ENCODE measurements at places on chromosomes 12 and 14.

GRCh38 chr14:50790589-50790988, 40.4 kb downstream of the NIN start:
- DNase-seq: no peak

- DNase-seq: peak; percentile 8
Measured at GRCh38 chr12:14072987-14073386, 91.6 kb upstream of the GRIN2B start.

DNA sequence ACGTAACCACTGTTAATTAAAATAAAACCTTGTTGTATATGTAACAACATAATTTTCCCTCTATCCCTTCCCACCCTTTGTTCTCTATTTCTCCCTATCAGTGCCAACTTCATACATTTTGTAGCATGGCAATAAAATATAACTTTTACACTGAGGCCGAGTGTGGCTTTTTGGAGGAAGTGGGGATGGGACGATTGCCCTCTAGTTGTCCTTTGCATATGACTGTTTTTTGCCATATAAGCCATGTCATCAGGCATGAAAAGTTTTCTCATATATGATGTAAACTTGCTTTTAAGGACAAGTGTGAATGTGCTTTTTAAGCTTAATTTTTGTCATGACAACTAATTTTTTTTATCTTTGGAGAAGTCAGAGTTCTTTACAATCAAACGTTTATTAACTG, 6.2 kb upstream of the CCT2 start:
- DNase-seq: no peak

DNA sequence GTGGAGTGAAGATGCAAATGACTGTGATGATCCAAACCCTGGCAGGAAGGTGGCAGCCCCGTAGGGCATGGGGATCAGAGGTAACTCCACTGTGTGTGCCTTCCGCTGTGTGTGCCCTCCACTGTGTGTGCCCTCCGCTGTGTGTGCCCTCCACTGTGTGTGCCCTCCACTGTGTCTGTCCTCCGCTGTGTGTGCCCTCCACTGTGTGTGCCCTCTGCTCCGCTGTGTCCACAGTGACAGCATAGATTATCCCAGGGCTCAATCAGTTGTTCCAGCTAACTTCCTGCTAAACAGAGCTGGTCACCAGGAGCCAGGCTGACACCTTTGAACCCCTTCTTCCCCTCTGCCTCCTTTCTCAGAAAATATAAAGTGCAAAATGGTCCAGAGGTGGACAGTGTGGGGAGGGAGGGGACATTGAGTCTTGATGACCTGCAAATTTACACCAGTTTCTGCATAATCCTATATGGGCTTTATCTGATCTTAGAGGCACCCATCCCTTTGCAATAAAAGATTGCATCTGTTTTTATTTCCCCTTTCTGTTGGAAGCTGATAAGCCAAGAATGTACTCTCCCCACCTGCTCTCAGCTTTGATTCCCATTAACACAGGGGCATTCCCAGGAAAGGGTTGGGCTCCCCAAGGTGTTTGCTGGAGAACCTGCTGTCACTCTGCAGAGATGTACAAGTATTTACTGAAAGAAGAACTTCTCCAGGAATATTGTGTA, 21.6 kb upstream of the HNF1A start:
- DNase-seq: no peak

DNA sequence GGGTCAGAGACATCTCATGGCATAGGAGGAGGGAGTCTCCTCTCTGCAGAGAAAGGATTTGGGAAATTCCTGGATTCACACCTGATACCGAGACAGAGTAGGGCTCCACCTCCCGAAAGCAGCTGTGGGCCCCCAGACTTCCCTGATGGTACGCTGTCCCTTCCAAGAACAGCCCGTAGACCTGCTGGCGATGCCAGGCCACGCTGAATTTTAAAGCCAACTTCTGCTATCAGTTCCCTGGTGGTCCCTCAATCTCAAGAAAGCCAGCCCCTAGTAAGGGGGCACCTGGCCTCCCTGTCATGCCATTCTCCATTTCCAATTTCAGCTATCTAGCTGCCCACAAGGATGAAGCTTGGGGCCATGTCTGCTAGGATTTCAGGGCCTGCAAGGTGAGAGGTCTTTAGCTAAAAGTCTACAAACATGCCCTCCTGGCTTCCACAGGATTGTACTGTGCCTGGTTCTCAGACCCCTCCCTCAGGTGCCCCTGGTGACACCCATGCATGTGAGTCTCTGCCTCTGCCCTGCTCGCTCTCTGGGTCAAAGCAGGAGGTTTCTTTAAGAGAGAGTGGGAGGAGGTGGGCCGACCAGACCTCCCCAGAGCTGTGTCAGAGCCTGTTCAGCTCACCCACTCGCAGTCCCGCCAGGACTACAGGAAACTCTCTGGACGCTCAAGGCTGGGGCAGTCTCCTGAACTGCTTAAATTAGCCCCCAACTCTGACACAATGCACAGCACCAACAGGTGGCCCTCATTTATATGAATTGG, 30.5 kb downstream of the ANO2 start:
- no peak for DNase-seq

GRCh38 chr12:95615749-95616148, 64.5 kb upstream of the USP44 start:
- DNase-seq: no peak

Data from HuH-7.5 (cell line).